ENCODE measurements at places on chromosomes 1 and 21.

DNA sequence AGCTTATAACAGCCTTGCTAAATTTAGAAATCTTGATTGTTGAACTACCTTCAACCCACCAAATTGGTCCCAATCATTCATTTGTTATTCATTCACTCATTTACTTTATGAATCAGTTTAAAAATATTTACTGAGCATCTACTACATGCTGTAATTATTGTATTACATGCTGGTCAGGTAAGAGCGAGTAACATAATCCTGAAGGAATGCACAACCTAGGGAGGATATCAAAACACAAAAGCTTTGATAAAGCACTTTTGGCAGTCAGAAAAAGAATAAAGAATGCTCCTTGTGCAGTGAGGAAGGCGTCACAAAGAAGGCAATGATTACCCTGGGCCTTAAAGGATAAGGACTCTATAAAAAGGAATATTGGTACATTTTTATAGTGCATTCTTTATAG, 518.9 kb upstream of the NR5A2 start:
- no peak for DNase-seq

DNA sequence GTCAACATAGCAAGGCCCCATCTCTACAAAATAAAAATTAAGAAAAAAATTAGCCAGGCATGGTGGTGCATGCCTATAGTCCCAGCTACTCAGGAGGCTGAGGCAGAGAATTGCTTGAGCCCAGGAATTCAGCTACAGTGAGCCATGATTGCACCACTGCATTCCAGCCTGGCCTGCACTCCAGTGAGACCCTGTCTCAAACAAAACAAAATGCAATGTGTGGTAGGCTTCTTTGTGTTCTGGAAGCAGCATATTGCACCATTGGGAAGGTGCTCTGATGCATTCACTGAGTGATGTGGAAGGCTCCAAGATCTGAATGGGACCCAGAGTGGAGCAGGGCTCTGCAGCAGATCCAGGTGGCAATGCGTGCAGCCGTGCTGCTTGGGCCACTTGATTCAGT, 99.6 kb upstream of the COG2 start:
- DNase-seq, result no peak

- DNase-seq, result no peak
Observed at GRCh38 chr1:221991221-221991620, 249.3 kb upstream of the DUSP10 start.

- DNase-seq, result peak; percentile 71
Observed at GRCh38 chr1:47785561-47786271, 211.5 kb downstream of the TRABD2B start.

DNA sequence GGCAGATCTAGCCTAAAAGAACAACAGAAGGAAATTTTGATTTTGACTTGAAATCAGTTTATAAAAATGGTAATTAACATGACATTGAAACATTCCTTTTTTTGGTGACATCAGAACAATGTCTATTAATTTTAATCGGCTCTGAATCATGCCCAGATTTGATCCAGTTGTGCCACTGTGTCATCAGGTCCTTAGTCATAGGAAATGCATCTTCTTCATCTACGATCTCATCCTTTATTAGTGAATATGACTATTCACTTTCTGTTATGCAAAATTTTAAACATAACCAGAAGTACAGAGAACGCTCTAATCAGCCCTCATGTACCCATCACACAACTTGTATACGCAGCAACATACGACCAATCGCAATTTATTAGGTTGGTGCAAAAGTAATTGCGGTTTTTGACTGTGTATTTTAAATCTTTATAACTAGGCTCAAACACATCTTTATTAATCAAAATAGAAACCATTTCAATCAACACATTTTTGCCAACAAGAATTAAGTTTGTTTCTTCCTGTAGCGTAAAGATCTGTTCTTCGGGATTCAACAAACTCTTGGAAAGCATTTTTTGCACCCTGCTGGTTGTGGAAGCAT, 40.3 kb upstream of the TLR5 start:
- DNase-seq, result no peak

- DNase-seq, result no peak
Observed at GRCh38 chr1:62301726-62302390, 17.4 kb downstream of the KANK4 start.

DNA sequence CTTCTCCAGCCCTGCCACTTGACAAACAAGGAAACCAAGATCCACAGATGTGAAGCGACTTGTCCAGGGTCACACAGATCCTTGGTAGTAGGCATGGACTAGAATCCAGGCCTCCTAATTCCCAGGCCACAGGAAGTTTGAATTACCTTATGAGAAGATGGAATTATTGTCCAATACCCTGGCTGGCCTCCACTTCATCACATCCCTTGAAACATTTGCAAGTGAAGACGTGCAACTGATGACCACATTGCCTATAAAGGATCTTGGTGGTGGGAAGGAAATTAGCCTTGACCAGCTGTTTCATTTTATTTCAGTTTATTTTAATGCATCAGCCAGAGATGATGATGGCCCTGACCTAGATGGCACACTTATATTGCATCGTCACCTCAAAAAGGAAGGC, 165.8 kb upstream of the CAMK1G start:
- no peak for DNase-seq

- DNase-seq, result no peak
Observed at GRCh38 chr1:25019337-25020172, 89.5 kb upstream of the RUNX3 start.

- no peak for DNase-seq
Observed at GRCh38 chr1:67572594-67573221, 112.3 kb upstream of the GADD45A start.

- DNase-seq, result no peak
Observed at GRCh38 chr1:101964708-101965107, 32.0 kb downstream of the OLFM3 start.

DNA sequence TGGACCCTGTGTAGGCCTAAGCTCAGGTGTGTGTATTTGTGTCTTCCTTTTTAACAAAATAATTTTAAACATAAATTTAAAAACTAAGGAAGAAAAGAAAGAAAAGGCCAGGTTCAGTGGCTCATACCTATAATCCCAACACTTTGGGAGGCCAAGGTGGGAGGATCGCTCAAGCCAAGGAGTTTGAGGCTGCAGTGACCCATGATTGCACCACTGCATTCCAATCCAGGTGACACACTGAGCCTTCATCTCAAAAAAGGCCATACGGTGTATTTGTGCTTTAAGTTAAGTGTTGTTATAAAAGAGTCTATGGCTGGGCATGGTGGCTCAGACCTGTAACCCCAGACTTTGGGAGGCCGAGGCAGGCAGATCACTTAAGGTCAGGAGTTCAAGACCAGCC, 8.3 kb downstream of the RAB3B start:
- no peak for DNase-seq

GRCh38 chr1:233859446-233859845, 45.0 kb upstream of the SLC35F3 start:
- DNase-seq, result no peak

- no peak for DNase-seq
Observed at GRCh38 chr1:92299477-92300150, 755 bp downstream of the RPAP2 start.

GRCh38 chr1:90486996-90487395, 230.1 kb downstream of the BARHL2 start:
- DNase-seq, result no peak

DNA sequence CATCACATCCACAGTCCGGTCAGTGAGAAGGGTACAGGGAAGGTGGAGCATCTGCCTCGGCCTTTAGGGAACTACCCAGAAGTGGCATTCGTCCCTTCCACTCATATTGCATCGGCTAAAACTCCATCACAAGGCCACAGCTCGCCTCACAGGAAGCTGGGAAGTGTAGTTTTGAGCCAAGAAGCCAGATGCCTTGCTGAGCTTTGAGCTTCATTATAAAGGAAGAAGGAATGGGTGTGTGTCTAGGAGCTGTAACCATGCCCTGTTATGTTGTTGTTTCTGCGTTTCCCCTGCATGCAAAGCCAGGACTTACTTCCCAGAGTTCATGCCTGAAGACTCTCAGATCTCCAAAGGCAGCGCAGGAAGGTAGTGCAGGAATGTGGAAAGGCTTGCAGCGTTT, 61.1 kb downstream of the OPTC start:
- DNase-seq, result no peak

GRCh38 chr1:154992721-154993571, 440 bp upstream of the LENEP start:
- DNase-seq, result peak; percentile 7

GRCh38 chr1:89881415-89882058, 60.7 kb downstream of the LRRC8D start:
- DNase-seq, result no peak

- DNase-seq, result peak; percentile 25
Observed at GRCh38 chr21:38712071-38712470, 93.7 kb upstream of the ETS2 start.

DNA sequence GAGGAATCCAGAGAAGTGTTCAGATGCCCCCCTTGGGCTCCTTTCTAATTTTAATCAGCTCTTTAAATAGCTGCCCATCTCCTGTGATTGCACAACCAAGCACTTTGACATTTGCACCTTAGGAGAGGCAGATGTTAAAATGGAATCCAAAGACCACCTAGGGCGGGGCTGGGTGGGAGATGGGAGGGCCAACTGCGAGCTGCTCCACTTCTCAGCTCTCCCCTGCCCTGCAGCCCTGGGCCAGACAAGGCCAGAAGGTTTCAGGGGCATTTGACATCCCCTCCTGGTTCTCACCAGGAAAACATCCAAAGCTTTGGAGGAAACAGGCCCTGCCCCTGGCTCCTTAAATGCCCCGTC, 106.9 kb downstream of the DHRS3 start:
- DNase-seq, result no peak

DNA sequence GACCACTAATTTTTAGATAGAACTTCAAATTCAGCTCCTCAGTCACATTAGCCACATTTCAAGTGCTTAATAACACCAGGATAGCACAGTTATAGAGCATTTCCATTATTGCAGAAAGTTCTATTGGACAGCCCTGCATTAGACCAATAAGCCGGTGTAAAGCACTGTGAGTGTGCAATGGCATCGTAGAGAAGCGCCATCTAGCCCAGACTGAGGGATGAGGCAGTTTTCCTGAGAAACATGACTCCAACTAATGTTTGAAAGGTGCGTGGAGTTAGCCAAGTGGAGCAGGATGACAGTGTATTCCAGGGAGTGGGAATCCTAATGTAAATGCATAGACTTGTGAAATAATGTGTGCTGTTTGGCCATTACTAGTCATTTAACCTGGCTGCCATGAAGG, 7.7 kb downstream of the RPE65 start:
- DNase-seq, result no peak

DNA sequence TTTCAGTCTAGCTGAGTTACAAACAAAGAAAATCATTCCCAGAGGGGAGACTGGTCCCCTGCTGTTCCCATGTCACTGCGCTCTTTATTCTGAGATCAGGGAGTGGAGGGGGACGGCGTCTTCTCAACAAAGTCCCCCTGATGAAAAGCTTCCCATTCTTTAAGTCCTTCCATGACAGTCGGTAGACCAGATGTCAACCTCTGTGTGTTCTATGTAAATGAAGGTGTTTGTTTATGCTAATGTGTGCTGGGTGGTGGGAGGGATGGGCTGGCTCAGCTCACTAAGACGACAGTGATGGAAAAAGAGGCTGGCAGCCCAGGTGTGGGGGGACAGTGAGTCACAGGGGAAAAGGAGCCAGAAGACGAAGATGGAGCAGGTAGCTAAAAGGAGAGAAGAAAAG, 148.2 kb upstream of the KLHDC7A start:
- DNase-seq, result no peak

DNA sequence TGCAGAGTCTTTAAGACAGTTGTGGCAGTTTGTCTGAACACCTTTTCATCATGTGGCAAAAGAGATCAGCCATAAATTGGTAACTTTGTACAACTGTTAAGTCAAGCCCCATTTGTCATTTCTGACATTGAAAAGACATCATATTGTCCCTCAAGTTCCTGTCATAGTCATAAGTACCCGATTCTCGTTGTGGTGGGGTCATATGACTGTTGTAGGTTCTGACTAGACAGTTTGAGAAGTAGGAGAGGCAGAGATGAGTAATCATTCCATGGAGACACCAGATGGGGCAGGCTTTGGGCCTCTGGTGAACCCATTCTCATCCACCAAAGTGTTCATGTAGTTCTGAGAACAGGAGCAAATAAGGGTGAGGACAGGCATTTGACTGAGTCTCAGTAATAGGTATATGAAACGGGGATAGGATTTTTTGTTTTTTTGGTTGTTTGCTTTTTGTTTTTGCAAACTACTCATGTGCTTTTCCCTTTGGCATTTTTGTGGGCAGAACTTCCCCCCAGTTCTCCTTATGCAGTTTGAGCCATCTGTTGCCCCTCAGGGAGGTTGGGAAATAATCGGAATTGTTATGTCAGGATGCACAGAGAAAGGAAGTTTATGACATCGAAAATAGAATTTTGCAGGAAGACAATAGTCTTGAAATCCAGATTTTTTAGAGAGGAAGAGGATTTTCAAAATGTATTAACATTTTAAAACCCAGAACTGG, 86.9 kb upstream of the KCNE2 start:
- no peak for DNase-seq

DNA sequence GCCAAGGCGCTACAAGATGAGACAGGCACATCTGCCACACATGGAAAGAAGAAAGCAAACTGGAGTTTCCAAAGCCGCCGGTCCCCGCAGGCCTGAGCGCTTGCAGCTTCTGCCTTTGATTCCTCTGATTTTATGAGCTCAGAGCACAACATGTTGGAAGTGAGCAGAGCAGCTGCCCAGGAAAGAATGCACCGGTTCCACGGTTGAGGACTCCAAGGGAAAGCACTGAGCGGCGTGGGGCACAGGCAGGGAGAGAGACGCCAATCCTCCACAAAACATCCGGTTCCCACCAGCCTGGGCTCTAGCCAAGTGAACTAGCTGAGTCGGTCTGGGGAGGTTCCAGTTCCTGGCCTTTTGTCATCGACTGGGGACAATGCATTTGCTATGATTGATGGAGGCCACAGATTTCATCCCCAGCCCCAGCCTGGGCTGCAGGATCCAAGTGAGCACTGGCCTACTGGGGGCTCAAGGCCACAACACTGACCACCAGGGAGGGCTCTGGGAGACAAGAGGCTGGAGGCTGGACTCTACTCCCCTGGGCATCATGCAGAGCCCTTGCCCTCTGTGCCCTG, 253.1 kb upstream of the IRF2BP2 start:
- DNase-seq, result no peak

DNA sequence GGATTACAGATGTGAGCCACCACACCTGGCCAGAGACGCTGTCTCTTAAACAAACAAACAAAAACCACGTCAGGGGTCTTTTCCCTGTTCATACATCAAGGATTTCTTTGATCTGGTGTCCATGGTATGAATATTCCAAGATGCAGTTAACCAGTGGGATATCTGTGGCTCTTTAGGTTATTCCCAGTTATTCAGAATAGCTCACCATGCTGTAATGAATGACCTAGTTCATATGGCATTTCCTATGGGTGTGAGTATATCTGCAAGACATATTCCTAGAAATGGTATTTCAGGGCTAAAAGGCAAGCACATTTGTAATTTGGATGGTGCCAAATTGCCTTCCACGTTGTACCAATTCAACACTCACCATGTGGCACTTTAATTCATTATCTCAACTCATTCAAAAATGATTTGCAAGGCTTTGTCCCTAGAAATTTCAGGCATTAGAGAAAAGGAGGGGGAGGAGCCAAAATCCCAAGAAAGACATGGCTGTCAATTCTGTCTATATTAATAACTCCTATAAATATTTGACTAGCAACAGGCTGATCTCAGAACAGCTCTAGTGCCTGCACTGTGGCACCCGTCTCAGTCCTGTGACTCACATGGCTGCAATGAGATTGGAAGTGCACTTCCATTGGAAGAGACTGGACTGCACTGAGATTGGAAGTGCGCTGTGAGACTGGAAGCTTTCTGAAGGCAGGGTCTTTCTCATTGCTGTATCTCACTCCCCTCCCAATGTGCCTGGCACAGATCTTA, 6.0 kb upstream of the STMN1 start:
- no peak for DNase-seq

GRCh38 chr1:218584418-218585155, 239.5 kb downstream of the TGFB2 start:
- DNase-seq, result no peak

- no peak for DNase-seq
Observed at GRCh38 chr1:14142397-14143100, 442.6 kb downstream of the PRDM2 start.
